ENCODE measurements at places on chromosomes 7 and 10.

- DNase-seq: no peak
Measured at GRCh38 chr7:43121973-43122372, 9.5 kb downstream of the HECW1 start.

GRCh38 chr10:24723788-24724380 lies at the start of gene ARHGAP21:
Gene ARHGAP21, minus strand, starts transcription at chr10:24723887. Its CDS starts 1,988 bp downstream, at chr10:24721899.
- peak; percentile 70 for DNase-seq

GRCh38 chr7:30988351-30989005 lies 24.7 kb downstream of the GHRHR start:
- no peak for DNase-seq

GRCh38 chr10:69749178-69750010 lies 52.3 kb upstream of the COL13A1 start:
- DNase-seq: no peak

DNA sequence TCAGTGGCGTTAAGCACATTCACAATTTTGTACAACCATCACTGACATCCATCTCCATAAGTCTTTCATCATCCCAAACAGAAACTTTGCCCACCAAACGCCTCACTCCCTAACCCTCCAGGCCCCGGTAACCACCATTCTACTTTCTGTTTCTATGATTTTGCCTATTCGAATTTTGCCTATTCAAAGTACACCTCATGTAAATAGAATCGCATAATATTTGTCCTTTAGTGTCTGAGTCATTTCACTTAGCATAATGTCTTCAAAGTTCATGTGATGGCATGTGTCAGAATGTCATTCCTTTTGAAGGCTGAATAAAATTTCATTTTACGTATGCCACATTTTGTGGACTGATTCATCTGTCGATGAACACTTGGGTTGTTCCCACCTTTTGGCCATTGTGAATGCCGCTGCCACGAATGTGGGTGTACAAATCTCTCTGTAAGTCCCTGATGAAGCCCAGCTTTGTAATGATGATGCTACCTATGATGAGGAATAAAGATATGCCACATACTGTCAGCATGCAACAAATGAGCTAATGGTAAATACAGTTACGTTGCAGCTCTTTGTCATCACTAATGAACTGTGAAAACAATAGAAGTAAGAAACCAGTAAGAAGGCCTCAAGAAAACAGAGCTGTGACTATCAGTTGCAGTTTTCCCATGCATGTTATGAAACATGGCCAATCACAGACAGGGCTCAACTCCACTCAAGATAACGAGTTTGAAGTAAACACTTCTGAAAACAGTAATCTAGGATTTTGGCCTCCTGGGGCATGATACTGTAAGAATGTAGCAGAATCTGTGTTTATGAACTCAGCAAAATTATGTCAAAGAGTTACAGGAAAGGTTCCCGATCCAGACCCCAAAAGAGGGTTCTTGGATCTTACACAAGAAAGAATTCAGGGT lies 120.0 kb downstream of the ADAM12 start:
- DNase-seq: no peak

DNA sequence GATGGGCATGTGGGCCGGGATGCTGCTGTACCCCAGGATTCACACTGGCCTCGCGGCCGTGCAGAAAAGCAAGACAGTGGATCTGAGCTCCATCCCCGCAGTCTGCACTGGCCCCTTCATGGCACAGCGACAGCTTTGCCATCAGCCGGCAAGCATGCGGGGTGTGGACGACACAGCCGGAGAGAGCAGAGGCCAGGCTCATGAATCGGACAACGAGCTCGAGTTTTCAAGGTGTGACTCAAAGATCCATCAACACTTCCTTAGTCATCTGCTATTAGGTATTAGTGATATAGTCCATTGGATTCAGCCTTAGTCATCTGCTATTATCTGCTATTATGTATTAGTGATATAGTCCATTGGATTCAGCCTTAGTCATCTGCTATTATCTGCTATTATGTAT lies 254.7 kb downstream of the KLF6 start:
- DNase-seq: no peak

- DNase-seq: no peak
Measured at GRCh38 chr10:116198676-116199035, 74.3 kb downstream of the GFRA1 start.

Data from NCI-H774 (cell line).